ENCODE measurements at places on chromosomes 12 and 14.
A peak's percentile ranks its signal among the peaks of the same experiment; 100 is the strongest.

- DNase-seq, result no peak
Observed at GRCh38 chr14:36315159-36315853, 5.1 kb downstream of the MBIP start.

- DNase-seq, result no peak
Observed at GRCh38 chr12:25322351-25322750, 71.6 kb upstream of the KRAS start.

GRCh38 chr14:84646786-84647500 is 883.0 kb upstream of the FLRT2 start:
- no peak for DNase-seq

- DNase-seq, result no peak
Observed at GRCh38 chr12:15589328-15590032, 199.7 kb downstream of the EPS8 start.

DNA sequence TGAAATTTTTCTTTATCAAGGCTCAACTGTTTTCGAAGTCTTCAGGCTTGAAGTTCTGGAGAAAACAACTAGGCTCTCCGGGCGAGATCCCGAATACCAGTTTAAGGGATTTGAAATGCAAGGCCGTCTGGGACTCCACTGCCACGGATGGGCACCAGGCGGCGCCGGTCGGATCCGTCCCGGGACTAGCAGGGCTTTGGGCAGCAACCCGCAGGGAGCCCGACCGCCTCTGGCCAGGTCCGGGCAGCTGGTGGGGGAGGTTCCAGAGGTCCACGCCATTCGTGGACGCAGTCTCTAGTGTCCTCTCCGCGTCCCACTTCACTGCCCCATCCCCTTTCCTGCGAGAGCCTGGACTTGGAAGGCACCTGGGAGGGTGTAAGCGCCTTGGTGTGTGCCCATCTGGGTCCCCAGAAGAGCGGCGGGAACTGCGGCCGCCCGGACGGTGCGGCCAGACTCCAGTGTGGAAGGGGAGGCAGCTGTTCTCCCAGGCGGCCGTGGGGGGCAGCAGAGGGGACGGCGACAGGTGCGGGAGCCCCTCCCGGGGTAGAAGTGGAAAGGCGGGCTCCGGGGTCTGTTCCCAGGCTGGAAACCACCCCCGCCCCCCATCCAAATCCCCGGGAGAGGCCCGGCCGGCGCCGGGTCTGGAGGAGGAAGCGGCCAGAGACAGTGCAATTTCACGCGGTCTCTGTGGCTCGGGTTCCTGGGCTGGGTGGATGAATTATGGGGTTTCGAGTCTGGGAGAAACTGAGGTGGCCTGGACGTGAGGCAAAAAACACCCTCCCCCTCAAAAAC is 838 bp upstream of the ERBB3 start:
- DNase-seq, result peak; percentile 33

DNA sequence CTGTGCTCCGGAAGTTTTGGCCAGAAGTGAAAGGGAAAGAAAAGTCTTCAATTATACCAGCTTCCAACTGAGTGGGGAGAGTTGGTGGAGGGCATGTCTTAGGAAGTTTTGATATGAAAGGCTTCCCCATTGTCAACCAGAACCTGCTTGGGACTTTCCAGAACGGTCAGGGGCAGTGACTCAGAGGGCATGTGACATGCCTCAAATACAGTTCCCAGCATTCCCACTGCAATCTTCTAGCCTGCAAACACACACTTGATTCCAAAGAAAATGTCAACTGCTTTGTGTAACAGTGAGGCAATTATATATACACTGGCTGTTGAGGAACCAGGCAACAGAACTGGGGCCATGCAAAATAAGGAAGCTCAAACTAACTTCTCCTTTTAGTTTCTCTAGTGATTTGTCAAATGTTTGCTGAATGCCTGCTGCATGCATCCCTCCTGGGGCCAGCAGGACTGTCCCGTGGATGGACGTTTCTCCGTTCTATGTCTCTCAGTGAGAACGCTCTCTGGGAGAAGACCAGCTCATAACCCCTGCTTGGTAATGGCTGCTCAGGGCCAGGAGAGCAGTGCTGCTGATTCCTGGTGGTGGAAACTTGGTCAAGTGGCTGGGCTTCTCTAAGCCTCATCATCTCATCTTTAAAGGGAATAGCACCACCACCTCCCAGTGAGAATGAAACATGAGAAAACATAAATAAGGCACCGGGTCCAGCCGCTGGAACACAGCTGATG is 18.3 kb downstream of the SLC25A47 start:
- DNase-seq, result peak; percentile 47

DNA sequence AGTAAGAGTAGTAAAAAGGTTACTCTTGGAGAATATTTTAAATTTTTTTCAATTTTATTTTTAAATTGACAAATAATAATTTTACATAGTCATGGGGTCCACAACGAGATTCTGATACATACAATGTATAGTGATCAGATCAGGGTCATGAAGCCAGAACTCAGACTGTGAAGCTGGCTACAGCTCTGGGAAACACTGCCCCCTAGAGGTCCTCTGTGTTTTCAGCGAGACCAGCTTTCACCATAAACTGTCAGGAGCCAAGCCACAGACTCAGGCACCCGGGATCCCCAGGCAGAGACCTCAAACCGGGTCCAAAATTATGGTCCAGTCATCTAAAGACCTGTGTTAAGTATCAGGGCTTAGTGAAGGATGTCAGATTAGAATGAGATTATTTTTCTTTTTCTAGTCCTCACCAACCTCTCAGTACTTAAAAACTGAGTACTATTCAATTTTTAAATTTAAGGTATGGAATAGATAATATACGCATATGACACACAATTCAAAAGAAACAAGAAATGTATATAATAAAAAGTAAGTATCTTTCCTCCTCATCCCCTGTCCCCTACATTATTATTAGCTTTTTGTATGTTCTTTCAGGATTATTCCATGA is 397.1 kb downstream of the MDGA2 start:
- DNase-seq, result no peak

DNA sequence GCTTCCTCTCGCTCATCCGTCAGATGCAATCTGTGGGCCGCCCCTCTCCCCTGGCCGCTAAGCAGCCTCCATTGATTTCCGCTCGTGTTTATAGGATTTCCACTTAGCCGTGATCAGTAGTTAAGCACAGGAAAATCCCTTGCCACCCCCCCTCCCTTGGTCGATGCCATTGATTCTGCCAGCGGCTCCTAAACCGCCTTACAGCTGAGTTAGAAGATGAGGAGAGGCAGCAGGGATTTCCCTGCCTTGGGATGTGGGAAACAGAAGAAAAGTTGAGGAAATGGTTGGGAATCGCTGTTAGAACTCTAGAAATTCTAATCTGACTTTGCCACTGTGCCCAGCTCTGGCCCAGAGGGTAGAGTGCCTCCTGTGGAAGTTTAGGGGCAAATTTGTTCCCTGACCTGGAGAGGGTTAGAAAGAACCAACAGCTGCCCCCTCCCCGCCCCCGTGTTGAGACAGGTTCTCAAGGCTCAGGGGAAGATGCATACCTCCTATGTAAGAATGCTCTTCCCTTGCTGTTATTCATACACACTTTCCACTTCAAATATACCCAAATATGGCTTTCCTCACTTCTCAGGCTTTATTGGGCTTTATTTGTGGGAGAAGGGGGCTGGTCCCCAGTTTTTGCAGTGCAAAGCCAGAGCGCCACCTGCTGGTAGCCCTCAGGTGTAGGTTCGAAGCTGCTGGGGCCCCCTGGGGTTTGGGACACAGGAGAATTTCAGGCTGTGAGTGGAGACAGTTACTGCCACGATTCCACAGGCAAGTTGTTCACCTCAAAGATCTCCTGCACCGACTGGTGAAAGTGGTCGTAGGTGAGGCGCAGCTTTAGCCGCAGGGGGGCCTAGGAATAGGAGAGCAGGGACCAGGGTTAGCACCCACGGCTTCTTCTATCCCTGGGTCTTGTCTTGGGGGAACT is 3.2 kb downstream of the THTPA start:
- no peak for DNase-seq

- no peak for DNase-seq
Observed at GRCh38 chr12:74889073-74889472, 320.6 kb downstream of the KCNC2 start.

- DNase-seq, result no peak
Observed at GRCh38 chr14:36208690-36209278, 32.3 kb upstream of the PTCSC3 start.

GRCh38 chr12:56468216-56469006 is at the start of gene SPRYD4:
Gene SPRYD4 (plus strand): TSS chr12:56468578. CDS start chr12:56468592, 14 bp downstream.
- peak; percentile 43 for DNase-seq

All from GM04503 (cell line).